ENCODE measurements at places on chromosomes 3 and 15.

- DNase-seq, result peak; percentile 60
Measured at GRCh38 chr3:66439666-66440344, 61.0 kb downstream of the LRIG1 start.

DNA sequence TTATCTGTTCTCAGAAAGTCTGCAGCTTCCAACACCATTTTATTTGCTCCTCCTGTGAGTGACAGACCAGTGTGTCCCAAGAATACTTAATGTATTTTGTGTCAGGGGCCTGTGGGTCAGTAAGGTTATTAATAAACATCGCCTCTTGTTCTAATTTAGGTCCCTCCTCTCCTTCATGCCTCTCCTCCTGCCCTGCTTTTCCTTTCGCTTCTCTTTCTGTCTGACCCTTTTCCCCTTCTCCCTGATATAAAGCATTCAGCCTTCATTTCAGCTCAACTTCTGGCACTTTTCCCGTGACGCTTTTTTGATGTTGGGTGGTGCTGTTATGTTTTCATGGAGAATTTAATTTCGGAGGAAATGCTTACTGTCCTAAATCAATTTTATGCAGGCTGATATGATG, 29.7 kb upstream of the NR2F2 start:
- DNase-seq, result peak; percentile 42

GRCh38 chr3:189629803-189630455, 1.3 kb upstream of the TP63 start:
- DNase-seq, result no peak

DNA sequence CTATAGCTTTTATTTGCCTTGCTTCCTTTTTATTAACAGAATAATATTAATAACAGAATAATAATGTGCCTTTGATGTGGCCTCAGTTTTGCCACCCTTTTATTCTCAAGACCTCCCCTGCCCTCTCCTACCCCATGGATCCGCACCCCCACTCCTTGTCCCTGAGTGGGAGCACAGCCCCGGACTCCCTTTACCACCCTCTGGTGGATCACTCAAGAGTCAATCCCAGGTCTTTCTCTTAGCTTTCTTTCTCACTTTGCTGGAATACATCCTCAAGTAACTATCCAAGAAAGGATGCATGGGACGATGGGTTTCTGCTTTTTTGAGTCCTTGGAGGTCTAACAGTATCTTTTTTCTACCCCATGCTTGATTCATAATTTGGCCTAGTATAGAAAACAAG, 63.4 kb downstream of the KLF13 start:
- no peak for DNase-seq

GRCh38 chr15:63331456-63331855, 50.2 kb downstream of the CA12 start:
- DNase-seq, result no peak

- peak; percentile 21 for DNase-seq
Measured at GRCh38 chr3:180870008-180870699, 42.3 kb upstream of the FXR1 start.

DNA sequence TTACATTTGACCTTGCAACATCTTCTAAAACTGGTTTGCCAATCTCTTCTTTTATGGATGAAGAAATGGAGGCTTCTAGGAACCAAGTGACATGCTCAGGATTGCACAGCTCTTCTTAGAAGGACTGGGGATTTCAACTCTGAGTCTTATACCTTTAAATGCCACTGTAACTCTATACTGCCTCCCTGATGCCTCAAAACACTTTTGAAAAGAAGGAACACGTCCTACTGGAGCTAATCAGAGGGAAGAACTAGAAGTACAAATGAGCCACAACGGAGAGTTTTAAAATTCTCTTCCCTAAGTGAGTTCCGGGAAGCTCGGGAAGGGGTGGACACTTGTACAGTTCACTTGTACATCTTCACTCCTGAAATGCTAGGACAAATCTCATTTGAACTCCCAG, 949 bp upstream of the MITF start:
- DNase-seq, result no peak

DNA sequence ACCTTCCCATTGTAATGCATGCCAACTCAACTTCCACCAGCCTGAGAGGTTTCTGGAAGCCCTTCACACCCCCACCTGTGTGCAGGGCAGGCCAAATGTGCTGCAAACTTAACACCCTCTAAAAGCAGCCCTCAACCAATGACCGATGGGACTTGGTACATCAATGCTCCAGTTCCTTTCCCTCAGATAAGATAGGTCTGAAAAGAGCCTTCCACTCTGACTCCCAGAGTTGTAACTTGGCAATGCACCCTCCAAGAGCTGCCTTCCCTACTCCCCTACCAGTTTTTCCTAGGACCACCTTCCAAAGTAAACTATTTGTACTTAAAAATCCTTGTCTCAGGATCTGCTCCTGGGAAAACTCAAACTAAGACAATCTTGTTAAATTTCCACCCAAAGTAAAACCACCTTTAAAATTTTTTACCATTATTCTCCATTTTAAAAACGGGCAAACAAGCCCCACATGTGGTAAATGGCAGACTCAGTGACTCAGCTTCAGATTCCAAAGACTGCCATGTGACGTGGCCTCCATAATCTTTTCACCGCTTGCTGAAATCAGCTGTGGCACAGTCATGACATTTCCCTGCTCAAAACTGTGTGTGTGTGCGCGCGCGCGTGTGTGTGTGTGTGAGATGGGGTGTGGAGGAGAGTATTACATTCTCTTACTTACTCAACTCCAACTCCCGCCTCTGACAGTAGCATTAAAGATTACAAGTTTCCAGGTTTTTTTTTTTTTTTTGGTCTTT, 17.2 kb downstream of the RASGRP1 start:
- no peak for DNase-seq

Measured in uterus (tissue), 4 donors.